ENCODE measurements at places on chromosomes 16 and 17.

DNA sequence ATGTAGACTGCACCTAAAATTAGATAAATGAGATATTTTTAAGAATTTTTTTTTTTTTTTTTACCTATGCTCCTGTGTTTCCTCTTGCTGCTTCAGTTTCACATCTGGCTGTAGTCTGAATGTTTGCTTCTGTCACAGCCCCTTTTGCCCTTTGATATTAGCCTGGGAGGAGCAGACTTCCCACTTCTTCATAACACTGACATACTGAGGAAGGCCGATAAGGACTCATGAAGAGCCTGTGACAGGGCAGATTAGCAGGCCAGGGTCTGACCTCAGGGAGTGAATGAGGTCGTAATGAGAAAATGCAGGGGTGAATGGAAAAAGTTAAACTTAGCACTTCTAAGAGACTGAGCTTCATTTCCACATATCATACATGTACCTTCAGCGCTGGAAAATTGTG is at the start of gene SLFN14:
TSS of gene SLFN14 (minus strand) at position 117 of the 400 bp plus-strand sequence. CDS start 2,757 bp downstream, outside the sequence.
- DNase-seq, result no peak

DNA sequence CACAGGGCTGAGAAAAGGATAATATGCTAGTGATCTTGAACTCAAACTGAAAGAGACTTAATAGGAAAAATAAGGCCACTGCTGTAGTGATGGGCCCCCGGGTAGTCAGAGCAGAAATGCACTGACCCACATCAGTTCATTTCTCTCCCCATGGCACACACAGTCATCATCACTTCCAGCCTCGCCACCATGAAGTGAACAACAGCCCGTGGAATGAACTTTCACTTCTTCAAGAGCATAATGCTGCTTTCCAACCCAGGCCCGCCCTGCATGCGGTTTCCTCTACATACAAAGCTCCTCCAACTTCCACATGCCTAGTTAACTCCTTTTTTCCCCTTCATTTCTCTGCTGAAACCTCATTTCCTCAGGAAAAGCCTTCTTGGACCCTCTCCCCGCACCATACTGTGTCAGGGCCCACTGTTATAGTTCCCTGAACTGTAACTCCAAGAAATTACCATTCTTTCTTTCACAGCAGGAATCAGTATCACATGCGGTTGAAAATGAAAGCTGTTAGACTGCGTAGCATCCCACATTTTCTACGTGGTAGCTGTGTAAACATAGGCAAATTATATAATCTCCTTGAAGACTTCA is 65.8 kb upstream of the SMIM36 start:
- DNase-seq, result no peak

DNA sequence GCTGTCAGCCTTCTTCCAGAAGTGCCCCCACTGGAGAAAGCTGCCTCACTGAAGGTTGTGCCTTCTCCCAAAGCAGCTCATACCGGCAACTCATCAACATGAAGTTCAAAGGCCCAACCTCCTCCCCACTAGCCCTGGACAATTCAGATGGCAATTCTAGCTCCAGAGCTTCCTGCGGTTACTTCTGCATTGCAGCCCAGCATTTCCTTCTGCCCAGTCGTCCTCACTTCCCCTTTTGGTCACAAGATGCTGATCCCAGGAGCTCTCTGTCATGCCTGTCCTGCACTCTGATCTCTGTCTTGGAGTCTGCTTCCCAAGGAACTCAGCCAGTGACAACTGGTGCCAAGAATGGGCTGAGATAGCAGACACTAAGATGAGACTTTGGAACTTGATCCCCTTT is 178.2 kb upstream of the SOX9 start:
- no peak for DNase-seq

- no peak for DNase-seq
Measured at GRCh38 chr16:13136901-13137300, 235.5 kb downstream of the SHISA9 start.

DNA sequence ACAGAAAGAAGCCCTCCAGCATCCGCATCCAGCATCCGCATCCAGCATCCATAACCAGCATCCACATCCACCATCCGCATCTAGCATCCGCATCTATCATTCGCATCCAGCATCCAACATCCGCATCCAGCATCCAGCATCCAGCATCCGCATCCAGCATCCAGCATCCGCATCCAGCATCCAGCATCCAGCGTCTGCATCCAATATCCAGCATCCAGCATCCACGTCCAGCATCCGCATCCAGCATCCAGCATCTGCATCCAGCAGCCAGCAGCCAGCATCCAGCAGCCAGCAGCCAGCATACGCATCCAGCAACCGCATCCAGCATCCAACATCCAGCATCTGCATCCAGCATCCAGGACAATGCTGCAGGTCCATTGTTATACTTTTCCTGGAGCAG is 671.0 kb upstream of the C16orf82 start:
- DNase-seq, result no peak

GRCh38 chr17:57582881-57583756 is 162.0 kb downstream of the CCDC182 start:
- DNase-seq, result no peak

GRCh38 chr17:46180892-46181274 is 12.3 kb downstream of the KANSL1 start:
- no peak for DNase-seq

GRCh38 chr16:24988129-24988518 is 27.0 kb downstream of the ARHGAP17 start:
- DNase-seq, result no peak

DNA sequence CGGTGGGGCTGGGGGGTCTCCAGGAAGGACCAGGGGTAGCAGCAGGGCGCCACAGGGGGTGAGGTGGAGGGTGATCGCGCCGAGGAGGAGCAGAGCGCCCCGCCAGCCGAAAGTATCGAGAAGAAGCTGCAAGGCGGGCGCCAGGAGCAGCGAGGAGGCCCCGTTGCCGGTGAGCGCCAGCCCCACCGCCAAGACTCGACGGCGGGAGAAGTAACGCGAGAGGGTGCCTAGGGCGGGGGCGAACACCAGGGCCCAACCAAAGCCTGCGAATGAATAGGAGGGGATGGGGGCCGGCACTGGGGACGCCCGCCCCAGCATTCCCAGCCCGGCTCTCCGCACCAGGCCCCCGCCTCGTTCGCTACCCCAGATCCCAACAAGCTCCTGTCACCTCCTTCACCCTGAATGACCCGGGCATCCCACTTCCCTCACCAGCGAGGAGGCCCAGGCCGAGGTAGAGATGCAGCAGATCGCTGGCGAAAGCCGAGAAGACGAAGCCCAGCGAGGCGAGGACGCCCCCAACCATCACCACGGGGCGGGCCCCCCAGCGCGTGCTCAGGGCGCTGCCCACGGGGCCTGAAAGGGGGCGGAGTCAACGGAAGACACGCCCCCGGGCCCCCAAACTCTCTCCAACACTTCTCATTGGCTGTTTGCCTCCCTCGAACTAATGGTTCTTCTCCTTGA is 1.3 kb downstream of the SLC16A11 start:
- DNase-seq, result peak; percentile 24

GRCh38 chr17:5354886-5355415 is 64.5 kb downstream of the NUP88 start:
- DNase-seq, result no peak

DNA sequence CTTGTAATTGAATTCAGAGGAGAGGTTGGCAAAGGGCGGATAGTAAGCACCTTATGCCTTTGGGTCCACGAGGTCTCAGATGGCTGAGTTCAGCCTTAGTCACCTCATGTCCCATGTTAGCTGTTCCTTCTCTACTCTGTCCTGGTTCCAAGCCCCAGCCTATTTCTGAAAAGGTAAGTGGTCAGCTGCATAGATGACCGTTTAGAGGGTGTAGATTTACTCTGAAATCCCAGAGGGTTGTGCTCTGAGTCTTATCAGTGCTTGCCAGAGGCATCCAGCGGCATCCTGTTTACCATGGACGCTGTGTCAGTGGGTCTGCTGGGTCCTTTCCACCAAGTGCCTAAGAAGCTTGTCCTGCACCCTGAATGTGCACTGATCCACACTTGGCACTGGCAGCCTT is 1.9 kb downstream of the ZNF778 start:
- no peak for DNase-seq

DNA sequence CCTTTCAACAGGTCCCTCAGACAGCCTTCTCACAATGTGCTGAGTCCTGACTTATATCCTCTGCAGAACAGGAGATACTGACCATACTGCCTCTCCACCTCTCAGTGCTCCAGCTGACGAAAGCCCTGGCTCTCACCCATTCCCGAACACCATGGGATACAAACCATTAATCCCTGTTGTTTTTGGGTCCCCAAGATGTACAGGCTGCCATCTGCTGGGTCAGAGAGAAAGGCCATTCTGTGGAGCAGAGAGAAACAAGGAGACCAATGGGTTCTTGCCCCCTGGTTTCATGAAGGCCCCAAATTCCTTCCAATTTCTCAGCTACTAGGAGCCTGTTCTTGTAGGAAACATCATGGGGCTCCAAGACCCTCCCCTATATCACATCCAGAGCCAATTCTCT is 3.0 kb downstream of the ERN2 start:
- DNase-seq, result no peak

DNA sequence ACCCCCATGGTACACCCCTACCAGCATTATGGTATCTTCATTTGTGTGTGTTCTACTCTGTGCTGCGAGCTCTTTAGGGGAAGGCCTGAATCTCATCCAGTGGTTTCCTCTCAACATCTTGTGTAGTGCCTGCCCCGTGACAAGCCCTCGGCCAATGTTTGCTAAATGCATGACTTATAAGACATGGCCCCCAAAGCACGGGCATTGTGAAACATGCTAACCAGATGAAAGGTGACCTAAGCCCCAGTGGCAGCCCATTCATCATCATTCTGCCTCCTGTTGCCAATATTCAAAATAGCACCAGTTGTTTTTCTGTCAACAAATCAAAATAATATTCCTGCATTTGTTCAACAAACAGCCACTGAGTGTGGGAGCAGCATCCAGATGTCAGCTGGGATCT is 108.8 kb upstream of the HSBP1 start:
- no peak for DNase-seq

- DNase-seq, result no peak
Measured at GRCh38 chr16:86614699-86615098, 36.4 kb downstream of the FOXL1 start.

- no peak for DNase-seq
Measured at GRCh38 chr17:39525801-39526506, 64.7 kb downstream of the CDK12 start.

DNA sequence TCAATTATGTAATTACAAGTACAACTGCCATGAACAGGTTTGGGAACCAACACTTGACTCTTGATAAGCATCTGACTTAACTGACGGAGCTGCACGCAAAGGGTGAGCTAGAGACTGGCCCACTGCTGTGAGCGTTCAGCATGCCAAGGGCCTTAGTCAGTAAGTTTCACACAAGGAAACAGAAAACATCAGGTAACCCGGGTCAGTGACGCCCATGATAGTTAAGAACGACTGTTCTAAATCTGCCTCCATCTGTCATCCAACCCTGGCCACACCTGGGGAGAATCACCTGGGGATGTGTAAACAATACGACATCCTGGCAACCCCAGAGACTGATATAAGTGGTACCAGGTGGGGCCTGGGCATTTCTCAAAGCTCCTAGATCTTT is 12.3 kb downstream of the SMIM5 start:
- DNase-seq, result no peak

DNA sequence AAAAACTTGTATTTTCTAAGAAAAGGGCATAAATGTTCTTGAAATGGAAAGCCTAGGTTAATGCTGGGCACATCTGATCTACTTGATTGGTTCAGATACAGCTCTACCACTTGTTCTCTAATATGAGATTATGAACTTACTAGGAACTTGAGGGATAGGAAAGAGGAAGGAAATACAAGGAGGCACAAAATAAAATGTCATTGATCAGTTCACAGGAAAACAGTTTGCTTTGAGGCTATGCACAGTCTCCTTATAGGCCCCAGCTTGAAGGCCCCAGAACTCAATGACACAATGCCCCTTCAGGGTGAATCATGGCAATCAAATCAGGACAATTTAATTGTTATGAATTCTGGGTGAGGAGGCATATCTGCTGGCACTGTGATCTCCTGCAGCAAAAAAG is 27.1 kb downstream of the NXPH3 start:
- no peak for DNase-seq

DNA sequence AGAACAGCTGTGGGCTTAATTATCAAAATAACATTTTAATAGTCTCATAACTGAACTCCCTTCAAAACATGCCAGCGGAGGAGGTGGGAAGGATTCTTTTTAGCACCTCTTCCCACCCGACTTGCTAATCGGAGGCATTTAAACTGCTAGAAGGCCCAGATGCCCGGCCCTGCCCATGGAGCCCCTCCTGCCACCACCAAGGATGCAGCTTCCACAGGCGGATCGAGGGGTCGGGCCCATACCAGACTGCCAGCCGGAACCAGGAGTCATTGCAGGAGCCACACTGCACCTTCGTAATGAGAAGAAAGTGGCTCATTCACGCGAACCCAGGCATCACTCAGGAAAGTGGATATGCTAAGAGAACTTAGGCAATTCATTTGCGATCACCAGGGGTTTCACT is 201.2 kb downstream of the C16orf78 start:
- DNase-seq, result no peak

GRCh38 chr16:74830648-74831047 is 56.0 kb upstream of the FA2H start:
- no peak for DNase-seq

GRCh38 chr16:29994600-29995323 is 655 bp downstream of the HIRIP3 start:
- DNase-seq, result no peak

DNA sequence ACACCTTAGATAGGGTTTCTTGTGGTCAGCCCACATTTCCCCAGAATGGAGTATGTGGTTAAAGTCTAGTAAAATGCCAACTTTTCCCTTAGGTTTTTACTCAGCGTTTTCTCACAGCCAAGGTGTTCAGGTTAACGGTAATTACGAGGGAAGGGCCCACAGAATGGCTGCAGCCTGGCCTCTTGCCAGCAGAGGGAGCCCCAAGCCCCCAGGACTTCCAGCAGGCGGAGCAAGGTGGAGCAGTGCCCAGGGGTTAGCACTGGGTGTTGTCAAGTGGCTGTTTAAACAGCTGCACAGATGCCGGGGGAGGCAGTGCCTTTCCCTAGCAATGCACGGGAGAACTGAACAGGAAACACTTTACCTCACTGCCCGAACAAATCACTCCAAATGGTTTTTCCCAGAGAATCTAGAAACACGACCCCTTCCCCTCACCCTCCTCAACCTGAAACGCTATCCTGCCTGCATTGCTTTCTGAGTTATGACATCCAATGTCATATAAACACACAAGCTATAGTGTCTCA is 6.6 kb downstream of the PHB1 start:
- peak; percentile 45 for DNase-seq

All from activated naive CD4-positive, alpha-beta T cell (primary cell).